Metanephros (tissue), 2 donors: ENCODE measurements at places on chromosomes 6 and 20. TPM values are rescaled to one million over a fixed set of nuclear protein-coding genes. Genes with fewer than 3 reads are reported as not detected.

EPPIN gene
- not detected for total RNA-seq

CABLES2 gene
- 4.6 TPM for total RNA-seq

TRERF1 gene
- total RNA-seq, result 19.8 TPM

GLP1R gene
- total RNA-seq, result 0.82 TPM

TFAP2C gene
- 1.2 TPM for total RNA-seq

CD109 gene
- total RNA-seq, result 18.4 TPM

CRISP3 gene
- total RNA-seq, result 0.88 TPM

LAMA2 gene
- total RNA-seq, result 90.8 TPM

UBD gene
- total RNA-seq, result 1.1 TPM

BYSL gene
- 18.3 TPM for total RNA-seq

BLCAP gene
- total RNA-seq, result 94.8 TPM

SEL1L2 gene
- not detected for total RNA-seq

TTLL9 gene
- total RNA-seq, result 2.0 TPM

FAM217A gene
- 0.29 TPM for total RNA-seq

STX11 gene
- total RNA-seq, result 6.8 TPM

PAK5 gene
- total RNA-seq, result 0.06 TPM

MANEA gene
- 14.1 TPM for total RNA-seq

CD40 gene
- 3.0 TPM for total RNA-seq

NRSN2 gene
- total RNA-seq, result 19.0 TPM

MAS1 gene
- total RNA-seq, result not detected

GSTA3 gene
- not detected for total RNA-seq

MCHR2 gene
- total RNA-seq, result not detected

BMP6 gene
- total RNA-seq, result 8.6 TPM

EYA4 gene
- 27.3 TPM for total RNA-seq

ZNF334 gene
- 13.5 TPM for total RNA-seq

WFDC5 gene
- total RNA-seq, result not detected

SOX4 gene
- total RNA-seq, result 136 TPM

PNLDC1 gene
- not detected for total RNA-seq

VGLL2 gene
- total RNA-seq, result 3.4 TPM

CEP85L gene
- total RNA-seq, result 34.6 TPM

HCRTR2 gene
- 0.76 TPM for total RNA-seq

SAMD5 gene
- 12.5 TPM for total RNA-seq

CALHM4 gene
- total RNA-seq, result not detected

PSMB1 gene
- 140 TPM for total RNA-seq

BHLHE23 gene
- not detected for total RNA-seq
